ENCODE measurements at places on chromosomes 3 and 15.

- DNase-seq: no peak
These were observed 41.9 kb downstream of the CACNA1D start for GRCh38 chr3:53536282-53536681.

GRCh38 chr15:92184679-92185230 lies 208.9 kb upstream of the ST8SIA2 start:
- no peak for DNase-seq

- no peak for DNase-seq
These were observed 22.4 kb upstream of the GOLGA6L10 start for GRCh38 chr15:82371656-82372055.

DNA sequence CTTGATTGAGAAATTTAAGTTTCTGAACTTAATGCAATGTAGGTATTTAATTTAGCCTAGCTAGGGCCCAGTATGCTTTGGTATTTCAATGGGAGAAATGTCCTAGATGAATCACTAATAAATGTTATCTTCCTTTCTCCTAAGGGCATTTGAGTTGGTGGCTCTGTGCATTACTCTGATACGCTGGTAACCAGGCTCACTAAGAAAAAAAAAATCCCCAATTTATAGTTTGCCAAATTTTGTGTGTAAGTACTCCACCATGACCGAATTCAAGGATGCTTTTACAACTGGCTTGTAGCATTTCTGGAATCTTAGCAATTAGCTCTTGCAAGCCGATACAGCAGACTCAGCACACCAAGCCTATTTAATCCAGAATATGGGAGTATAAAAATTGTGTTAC lies 94.6 kb upstream of the LPP start:
- DNase-seq: no peak

GRCh38 chr3:39330824-39331223 lies 1.3 kb downstream of the CCR8 start:
- DNase-seq: no peak

DNA sequence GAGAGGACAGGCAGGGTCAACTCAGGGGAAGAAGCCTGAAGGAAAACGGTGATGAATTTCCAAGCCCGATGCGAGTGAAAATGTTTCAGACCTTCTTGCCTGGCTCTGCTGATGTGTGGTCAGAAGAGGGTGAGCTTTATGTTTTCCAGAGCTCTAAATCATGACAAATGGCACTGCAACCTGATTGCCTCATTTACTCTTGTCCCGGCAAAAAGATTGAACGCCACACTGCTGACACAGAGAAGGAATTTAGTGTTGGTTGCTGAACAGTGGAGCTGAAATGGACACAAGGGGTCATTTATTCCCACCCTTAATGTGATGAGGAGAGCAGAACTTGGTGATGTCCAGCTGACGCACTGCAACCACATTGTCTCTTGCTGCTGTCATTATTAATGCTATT lies 36.1 kb upstream of the GABRG3 start:
- DNase-seq: no peak

DNA sequence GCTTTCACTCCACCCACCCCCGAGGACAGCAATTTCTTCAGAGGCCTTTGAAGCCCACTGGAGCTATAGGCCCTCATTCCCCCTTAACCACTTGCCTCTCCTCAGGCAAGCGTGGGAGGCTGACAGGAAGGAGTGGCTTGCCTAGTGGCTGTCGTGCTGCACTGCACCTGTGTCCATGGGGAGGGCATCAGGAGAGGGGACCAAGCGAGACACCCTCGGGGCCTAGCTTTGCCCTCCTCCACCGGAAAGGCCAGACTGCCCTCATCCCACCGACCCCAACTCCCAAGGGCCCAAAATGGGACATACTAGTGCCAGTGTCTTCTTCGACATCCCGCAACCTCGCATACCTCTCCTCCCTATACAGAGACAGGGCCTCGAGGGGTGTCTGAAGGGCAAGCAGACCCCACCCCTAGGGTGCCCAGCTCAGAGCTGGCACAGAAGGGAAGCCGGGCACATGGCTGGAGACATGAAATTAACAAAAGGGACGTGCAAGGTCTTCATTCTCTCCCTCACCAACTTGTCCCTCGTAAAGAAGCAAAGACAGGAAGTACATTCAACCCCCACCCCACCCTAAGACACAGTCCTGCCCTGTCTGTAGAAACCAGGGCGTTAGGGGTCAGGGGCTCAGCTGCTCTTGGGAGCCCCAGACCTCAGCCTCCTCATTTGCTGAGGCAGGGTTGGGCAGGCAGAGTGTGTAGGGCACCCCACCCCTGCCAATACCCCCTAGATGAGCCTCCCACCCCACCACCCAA lies 24.3 kb downstream of the VIPR1 start:
- DNase-seq: no peak

DNA sequence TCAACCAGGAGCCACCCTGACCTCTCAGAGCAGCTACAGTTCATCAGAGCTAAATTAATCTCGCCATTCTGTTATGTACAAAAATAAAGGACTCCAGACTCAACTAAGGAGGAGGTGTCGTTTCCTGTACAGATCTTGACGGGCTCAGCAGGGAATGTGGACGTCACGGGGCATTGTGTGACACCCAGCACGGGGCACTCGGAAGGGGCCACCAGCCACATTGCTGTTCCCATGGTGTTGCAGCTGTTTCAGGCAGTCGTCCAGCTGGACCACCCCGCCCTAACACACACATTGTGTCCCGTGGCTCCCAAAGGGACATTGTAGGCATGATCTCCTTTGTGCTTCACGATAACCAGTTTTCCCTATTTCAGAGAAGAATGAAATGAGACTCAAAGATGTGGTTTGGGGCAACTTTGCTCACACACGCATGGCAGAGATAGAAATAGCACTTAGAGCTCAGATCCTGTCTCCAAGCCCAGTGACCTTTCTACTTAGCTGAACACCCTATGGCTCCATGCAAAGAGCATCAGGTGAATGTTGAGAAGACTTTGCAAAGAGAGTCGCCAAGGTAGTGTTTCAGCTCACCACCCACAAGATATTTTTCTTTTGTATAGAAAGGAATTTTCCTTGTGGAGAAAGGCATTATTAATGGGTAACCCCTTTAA lies 5.5 kb downstream of the SSUH2 start:
- DNase-seq: no peak

GRCh38 chr3:62554264-62554799 lies 181.0 kb upstream of the FEZF2 start:
- no peak for DNase-seq

DNA sequence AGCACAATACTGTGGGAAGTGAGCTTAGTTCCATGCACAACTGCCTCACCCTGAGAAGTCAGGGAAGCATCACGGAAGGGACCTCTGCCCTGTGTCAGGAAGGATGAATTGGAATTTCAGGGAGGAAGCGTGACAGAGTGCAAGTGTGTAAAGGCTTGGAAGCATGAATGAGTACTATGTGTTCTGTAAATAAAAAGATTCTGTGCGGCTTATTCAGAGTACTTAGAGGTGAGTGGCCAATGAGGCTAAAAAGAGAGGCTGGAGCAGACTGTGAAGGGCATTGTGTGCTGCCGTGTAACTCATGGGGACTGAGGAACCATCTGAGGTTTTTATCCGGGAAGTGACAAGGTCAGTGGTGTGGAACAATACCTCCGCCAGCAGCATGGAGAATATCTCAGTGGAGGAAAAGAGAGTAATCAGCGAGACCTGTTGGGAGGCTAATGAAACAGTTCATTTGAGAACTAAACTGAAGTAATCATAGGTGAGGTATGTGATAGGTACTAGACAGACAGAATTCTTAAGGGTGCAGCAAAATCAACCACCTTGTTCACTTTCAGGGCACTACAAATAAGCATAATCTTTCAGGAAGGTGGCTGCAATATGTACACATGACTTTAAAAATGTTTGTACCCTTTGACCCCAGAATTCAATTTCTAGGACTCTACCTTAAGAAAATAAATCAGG lies 64.9 kb upstream of the SPRED1 start:
- no peak for DNase-seq

DNA sequence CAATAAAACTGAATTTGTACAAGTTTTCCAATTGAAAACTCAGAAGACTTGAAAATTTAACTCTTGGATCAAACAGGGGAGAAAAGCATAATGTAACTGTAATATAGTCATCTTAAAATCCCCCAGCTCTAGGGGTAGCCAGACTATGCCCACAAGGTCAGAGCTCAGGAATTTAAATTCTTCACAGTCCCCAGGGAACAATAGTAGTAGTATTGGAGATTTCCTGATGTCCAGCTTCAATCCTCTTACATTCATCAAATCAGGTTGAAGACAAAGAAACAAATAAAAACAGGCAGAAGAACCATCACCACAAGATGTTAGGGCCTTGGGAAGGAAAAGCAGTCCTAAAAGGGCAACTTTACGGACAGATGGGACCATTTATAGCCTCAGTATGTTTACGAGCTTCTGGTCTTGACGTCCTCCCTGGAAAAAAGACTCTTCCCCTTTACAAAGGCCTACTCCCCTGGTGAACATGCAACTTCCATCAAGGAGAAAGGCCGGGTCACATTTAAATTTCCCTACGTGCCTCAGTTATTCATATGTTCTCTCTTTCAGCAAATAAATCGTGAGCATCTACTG lies 96.8 kb downstream of the PLCH1 start:
- no peak for DNase-seq

Data from stimulated activated CD8-positive, alpha-beta memory T cell treated with anti-CD3 and anti-CD28 coated beads, Interleukin-15, amount 100 ng/mL, for 1 hour (primary cell).